ENCODE measurements at places on chromosomes 3 and 15. TPM values are rescaled to one million over a fixed set of nuclear protein-coding genes. Genes with fewer than 3 reads are reported as not detected.

UROC1 gene
- total RNA-seq: not detected

GATA2 gene
- 5.1 TPM for total RNA-seq

SLC24A5 gene
- not detected for total RNA-seq

PPP1R14D gene
- not detected for total RNA-seq

SCG3 gene
- total RNA-seq: 0.05 TPM

OR5H1 gene
- not detected for total RNA-seq

GXYLT2 gene
- total RNA-seq: 56.9 TPM

C3orf85 gene
- not detected for total RNA-seq

SMCO1 gene
- not detected for total RNA-seq

WNT7A gene
- total RNA-seq: not detected

CSPG4 gene
- 11.3 TPM for total RNA-seq

ITIH3 gene
- total RNA-seq: not detected

PLSCR4 gene
- 139 TPM for total RNA-seq

DGKG gene
- total RNA-seq: not detected

LRRC34 gene
- 4.6 TPM for total RNA-seq

CHRD gene
- 1.0 TPM for total RNA-seq

NTRK3 gene
- 2.0 TPM for total RNA-seq

ATP8B4 gene
- 1.8 TPM for total RNA-seq

FOXB1 gene
- not detected for total RNA-seq

LRRIQ4 gene
- not detected for total RNA-seq

BBS4 gene
- total RNA-seq: 14.5 TPM

CYP19A1 gene
- 1.1 TPM for total RNA-seq

SPATA12 gene
- not detected for total RNA-seq

DNASE1L3 gene
- not detected for total RNA-seq

WDR93 gene
- total RNA-seq: not detected

PRTG gene
- total RNA-seq: 0.87 TPM

XIRP1 gene
- total RNA-seq: not detected

SERP1 gene
- total RNA-seq: 230 TPM

SEMA4B gene
- total RNA-seq: 14.7 TPM

TMA7 gene
- total RNA-seq: 375 TPM

BAHD1 gene
- 11.9 TPM for total RNA-seq

NOX5 gene
- 0.10 TPM for total RNA-seq

UCN2 gene
- 0.64 TPM for total RNA-seq

RFX7 gene
- 9.2 TPM for total RNA-seq

CFAP92 gene
- total RNA-seq: not detected

EFCAB12 gene
- total RNA-seq: not detected

KLHL40 gene
- total RNA-seq: not detected

TUBGCP4 gene
- total RNA-seq: 11.8 TPM

CMTM8 gene
- 15.5 TPM for total RNA-seq

MKRN3 gene
- 0.37 TPM for total RNA-seq

DPPA2 gene
- not detected for total RNA-seq

PLD1 gene
- 16.7 TPM for total RNA-seq

GOLGA6A gene
- total RNA-seq: not detected

CLDN1 gene
- total RNA-seq: not detected

GLT8D1 gene
- 98.1 TPM for total RNA-seq

CELSR3 gene
- total RNA-seq: 2.2 TPM

SLC2A2 gene
- not detected for total RNA-seq

PLA2G4D gene
- total RNA-seq: not detected

CFAP20DC gene
- 0.06 TPM for total RNA-seq

IL20RB gene
- 0.44 TPM for total RNA-seq

TMEM62 gene
- total RNA-seq: 2.7 TPM

GOLGA8Q gene
- total RNA-seq: 0.06 TPM

NR1I2 gene
- not detected for total RNA-seq
